ENCODE measurements at places on chromosomes 13 and 19.

DNA sequence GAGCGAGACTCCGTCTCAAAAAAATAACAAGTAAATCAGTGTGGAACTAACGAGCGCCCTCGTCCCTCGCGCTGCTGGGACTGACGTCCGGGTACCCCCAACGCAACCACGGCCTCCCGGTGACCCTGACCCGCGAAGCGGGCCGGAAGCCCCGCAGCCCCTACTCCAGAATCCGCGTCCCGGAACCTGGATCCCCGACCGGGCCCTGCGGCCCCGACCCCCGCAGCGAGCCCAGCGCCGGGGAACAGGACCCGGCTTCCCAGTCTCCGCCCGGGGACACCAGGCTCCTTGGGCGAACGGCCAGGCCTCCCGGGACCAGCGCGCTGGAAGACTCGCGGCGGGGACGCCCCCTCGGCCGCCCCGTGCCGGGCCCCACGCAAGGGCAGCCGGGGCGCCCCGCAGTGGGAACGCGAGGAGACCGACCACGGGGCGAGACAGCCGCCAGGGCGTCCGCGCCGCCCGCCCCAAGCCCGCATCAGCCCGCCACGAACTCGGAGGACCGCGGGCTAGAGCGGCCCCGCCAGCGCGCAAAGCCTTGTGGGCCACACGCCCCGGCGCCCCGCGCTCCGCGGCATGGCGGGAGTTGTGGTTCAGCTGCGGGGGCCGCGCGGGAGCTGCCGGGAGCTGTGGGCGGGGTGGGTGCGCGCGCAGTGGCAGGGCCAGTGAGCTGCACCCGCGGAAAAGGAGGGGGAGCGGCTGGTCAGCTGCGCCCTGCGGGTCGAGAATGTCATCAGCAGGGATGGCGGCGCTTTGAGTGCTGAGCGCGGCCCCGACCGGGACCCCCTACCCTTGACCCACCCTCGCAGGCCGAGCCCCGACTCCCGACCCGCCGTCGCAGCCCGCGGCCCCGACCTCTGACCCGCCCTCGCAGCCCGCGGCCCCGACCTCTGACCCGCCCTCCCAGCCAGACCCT lies 7.5 kb upstream of the MADCAM1 start:
- peak; percentile 91 for DNase-seq

DNA sequence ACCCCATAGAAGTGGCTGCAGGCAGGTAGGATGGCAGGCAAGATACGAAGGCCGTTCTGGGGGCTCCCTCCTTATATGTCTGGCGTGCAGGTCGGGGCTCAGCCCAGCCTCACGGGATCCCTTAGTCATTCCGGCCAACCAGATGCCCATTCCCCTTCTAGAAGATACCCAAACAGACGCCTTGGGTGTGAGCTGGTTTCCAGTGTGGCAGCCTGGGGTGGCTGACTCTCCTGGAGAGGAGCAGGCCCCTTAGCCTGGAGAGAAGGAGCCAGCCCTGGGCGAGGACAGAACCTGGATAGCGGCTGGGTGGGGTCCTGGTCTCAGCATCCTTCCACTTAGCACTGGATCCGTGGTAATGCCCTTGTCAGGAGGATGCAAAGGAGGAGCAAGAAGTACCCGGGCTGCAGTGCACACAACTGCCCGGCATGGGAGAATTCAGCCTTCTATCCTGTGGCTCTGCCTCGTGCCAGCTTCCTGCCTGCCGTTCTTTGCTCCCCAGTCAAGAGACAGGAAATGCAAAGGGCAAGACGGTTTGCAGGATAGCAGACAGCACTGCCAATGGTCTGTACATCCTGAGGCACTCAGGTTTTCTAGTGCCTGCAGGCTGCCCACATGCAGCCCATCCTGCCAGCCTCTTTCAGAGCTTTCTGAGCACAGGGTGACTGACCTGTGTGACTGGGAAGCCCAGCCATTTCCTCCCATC lies 56.7 kb upstream of the WASF3 start:
- no peak for DNase-seq

DNA sequence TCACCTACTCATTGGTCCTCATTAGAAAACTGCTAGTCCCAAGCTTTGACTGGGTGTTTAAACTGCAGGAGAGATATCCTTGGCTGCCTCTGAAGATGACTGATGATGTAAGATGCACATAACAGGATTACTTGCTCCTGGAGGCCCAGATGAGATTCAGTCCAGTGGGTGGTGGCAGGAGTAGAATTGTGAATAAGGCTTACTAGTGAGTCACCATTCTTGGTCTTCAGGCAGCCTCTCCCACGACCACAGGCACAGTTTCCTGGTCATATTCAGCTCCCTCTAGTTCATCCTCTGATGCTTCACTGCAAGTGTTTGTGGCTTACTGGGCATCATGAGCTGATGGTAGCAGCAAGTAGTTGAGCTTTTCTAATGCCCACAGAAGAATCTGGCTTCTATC lies 12.1 kb downstream of the SERTM1 start:
- DNase-seq: no peak

DNA sequence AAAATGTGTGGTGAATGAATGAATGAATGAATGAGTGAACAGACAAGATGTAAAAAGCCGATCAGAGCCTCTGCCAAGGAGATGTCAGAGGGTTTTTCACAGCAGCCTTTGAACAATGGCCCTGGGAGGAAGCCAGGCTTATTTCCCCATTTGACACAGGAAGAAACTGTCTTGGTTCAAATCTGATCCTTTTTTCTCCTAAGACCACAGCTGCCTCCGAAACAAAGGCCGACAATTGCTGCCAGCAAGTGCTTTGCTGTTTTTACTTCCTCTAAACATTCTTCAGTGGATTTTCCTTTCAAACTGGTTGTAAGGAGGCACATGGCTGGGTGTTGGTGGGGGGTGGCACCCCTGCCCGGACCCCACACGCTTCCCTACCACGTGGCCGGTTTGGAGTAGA lies 44.2 kb upstream of the HOMER3 start:
- DNase-seq: no peak

- no peak for DNase-seq
These were observed 989 bp upstream of the SACS start for GRCh38 chr13:23434491-23434890.

DNA sequence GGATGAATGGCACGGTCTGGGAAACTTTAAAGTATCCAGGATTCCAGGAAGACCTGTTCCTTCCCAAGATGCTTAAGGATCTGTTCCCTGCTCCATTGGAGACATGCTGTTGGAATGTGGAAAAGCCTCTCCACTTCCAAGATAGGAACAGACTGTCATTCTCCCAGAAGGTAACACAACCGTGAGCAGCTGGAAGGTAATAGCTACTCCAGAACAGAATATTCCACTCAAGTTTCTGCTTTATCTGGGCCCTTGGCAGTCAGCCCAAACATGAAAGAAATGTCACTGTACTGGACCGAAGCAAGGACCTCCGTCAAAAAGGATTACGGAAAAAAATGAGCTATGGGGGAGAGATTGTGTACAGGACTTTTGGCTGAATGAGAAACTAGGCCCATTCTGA lies 420.9 kb upstream of the NBEA start:
- DNase-seq: no peak

GRCh38 chr19:1857648-1858326 lies 5.6 kb downstream of the KLF16 start:
- DNase-seq: no peak

- DNase-seq: no peak
These were observed 4.3 kb downstream of the PTOV1 start for GRCh38 chr19:49855277-49855675.

DNA sequence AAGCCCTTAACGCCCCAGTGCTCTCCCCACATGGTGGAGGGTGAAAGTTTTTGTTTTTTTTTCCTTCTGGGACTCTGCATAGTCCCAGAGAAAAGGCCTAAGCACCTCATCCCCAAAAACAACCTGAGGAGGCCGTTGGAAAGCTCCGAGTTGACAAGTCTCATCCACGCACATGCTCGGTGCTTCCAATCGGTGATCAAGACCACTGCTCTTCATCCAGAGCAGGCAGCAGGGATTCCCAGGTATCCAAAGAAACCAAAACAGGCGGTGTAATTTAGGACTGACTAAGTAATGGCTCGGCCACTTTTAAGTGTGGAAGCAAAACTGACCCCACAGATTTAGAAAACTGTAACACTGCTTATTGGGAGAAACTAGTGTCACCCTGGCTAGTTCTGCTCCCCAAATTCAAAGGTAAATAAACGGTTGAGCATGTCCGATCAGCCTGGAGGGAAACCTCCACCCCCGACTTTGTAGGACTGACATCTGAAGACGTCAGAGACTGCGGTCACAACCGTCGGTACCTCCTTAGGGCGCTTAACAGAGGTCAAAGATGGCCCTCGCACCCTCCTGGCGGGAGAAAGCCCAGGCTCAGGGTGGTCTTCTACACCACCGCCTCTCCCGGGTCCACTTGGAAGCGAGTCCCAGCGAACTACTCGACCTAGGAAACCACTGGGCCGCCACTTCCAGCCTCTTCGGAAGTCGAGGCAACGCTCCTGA lies 997 bp upstream of the ZNF446 start:
- no peak for DNase-seq

GRCh38 chr19:5430237-5430636 lies 25.0 kb upstream of the ZNRF4 start:
- DNase-seq: no peak

GRCh38 chr13:95570016-95570415 lies 17.5 kb downstream of the CLDN10 start:
- DNase-seq: no peak

GRCh38 chr13:21256891-21257290 lies 80.4 kb downstream of the MRPL57 start:
- no peak for DNase-seq

GRCh38 chr13:45696610-45697226 lies 5.4 kb upstream of the CBY2 start:
- DNase-seq: no peak

- DNase-seq: peak; percentile 2
These were observed 6.5 kb downstream of the EPSTI1 start for GRCh38 chr13:42985312-42986175.

DNA sequence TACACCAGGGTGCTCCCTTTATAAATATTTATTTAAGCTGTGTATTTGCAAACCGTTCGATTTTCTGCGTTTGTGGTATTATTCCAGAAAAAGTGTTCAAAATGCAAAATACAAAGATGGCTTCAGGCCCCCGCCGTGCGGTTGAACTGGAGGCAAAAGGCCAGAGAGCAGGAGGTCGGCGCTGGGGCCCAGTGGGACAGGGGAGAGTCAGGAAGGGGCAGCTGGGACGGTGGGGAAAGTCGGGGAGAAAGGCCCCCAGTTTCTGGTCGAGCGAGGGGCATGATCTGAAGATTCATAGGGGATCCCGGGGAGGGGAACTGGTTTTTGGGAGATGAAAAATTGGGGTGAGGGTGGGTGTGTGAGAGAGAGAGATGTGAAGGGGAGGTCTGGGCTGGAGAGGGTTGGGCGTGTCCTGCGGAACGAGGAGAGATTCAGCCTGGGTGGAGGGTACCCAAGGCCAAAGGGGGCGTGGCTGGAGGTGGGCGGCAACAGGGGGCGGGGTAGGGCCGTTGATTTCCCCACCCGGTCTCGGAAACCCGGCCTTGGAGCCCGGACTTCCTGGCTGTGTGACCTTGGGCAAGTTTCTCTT lies 678 bp downstream of the ISOC2 start:
- peak; percentile 84 for DNase-seq

GRCh38 chr13:76750126-76750525 lies 136.1 kb downstream of the KCTD12 start:
- DNase-seq: no peak

- DNase-seq: no peak
These were observed 112.3 kb downstream of the GADD45B start for GRCh38 chr19:2588081-2588777.

- peak; percentile 69 for DNase-seq
These were observed 186.2 kb downstream of the VWA8 start for GRCh38 chr13:41774605-41775218.

- no peak for DNase-seq
These were observed 1175.8 kb upstream of the MIR17HG start for GRCh38 chr13:90171649-90172048.

- peak; percentile 55 for DNase-seq
These were observed 61.1 kb upstream of the FAM216B start for GRCh38 chr13:42720113-42720857.

- DNase-seq: no peak
These were observed 302.5 kb upstream of the SLITRK5 start for GRCh38 chr13:87368639-87369038.

- peak; percentile 28 for DNase-seq
These were observed 12.1 kb upstream of the ZSCAN1 start for GRCh38 chr19:58021541-58022282.

Data from NCI-H146 (cell line).